Left lung (tissue), 14 donors: ENCODE measurements at places on chromosomes 7 and 10.

- no peak for DNase-seq
Measured at GRCh38 chr10:22133749-22134624, 83.8 kb downstream of the EBLN1 start.

- no peak for DNase-seq
Measured at GRCh38 chr7:11474902-11475585, 357.0 kb downstream of the THSD7A start.

DNA sequence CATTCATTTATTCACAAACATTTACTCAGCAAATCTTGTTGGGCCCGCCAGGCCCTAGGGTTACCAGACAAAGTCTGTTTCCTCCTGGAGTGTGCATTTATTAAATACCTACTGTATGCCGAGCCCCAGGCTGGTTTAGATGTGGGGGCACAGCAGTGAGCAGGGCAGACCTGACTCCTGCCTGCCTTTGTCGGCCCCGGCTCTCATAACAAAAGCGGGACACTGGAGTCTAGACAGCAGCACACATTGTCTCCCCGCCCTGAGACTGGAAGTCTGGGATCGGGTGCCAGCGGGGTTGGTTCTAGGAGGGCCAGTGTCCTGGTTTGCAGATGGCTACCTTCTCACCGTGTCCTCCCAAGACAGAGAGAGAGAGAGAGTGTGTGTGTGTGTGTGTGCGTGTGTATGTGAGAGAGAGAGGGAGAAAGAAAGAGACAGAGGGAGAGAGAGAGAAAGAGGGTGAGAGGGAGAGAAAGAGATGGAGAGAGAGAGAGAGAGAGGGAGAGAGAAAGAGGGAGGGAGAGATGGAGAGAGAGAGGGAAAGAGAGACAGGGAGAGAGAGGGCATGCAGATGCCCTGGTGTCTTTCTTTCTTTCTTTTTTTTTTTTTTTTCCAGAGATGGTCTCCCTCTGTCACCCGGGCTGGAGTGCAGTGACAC lies 25.9 kb downstream of the ELFN1 start:
- DNase-seq, result no peak

DNA sequence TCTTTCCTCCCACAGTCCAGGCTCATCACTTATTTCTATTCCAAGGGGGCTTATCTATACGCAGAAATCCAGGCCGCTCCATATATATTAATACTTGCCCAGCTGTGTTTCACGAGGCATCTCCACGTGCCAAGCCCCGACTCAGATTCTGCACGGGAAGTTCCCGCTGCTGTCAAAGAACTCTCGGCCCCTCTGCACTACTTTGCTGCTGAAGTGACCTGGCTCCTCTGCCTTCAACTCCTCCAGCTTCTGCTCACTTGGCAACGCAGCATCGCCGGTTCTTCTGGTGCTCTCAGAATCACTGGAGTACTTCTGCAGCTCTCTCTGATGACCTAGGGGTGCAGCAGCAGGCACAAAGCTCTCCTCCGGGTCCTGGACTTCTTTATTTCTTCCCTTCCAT lies 9.7 kb upstream of the CHST12 start:
- DNase-seq, result no peak

- DNase-seq, result peak; percentile 50
Measured at GRCh38 chr10:132109341-132110110, 43.8 kb downstream of the JAKMIP3 start.

DNA sequence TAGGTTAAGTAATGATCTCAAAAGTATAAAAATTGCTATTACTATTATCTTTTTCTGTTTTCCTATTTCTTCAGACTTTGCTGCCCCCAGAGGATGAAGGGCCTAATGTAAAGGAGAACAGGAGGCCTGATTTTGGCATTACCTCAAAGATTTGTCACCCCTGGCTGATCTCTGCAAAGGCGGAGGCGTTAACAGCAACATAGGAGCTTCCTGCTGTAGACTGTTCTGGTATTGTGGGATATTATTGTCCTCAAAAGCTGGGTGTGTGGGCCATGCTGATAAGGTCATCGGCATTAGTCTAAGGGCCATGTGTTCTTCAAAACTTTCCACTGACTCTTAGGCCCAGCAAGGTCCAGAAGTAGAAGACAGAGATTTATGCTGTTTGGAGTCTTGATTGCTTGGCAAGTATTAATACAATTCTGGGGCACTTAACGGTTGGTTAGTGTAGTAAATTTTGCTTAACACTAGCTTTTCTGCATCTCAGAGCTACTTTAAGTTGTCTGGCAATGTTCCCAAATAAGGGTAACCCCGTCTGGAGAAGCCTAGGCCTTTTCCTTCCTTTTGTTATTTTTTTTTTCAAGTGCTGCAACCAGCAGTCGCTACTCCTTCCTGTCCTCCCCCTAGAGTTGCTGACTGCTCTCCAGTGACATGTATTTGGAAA lies 14.0 kb upstream of the ENTPD1 start:
- DNase-seq, result peak; percentile 45

- DNase-seq, result no peak
Measured at GRCh38 chr10:24136070-24136469, 72.9 kb upstream of the KIAA1217 start.

GRCh38 chr7:128008141-128008540 lies 23.1 kb downstream of the LRRC4 start:
- DNase-seq, result no peak

- DNase-seq, result peak; percentile 5
Measured at GRCh38 chr10:112404617-112405016, 30.7 kb downstream of the ACSL5 start.

DNA sequence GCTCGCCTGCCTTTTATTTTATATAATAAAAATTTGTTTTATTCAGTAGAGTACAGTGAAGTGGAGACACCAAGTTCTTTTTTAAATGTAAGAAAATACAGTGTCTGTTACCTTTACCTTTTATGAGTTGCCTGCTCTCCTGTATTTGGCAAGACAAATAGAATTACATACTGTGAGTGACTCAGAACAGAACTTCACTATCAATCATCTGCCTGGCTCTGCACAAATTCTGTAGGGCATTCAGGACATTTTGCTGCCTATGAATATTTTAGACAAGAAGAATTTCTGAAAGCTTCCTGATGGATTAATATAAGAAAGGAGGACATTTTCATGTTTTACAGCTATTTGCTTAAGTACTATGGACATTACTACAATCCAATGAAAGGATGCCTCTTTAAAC lies 135.4 kb upstream of the PHF14 start:
- no peak for DNase-seq

- no peak for DNase-seq
Measured at GRCh38 chr7:137801003-137801402, 45.8 kb downstream of the DGKI start.

DNA sequence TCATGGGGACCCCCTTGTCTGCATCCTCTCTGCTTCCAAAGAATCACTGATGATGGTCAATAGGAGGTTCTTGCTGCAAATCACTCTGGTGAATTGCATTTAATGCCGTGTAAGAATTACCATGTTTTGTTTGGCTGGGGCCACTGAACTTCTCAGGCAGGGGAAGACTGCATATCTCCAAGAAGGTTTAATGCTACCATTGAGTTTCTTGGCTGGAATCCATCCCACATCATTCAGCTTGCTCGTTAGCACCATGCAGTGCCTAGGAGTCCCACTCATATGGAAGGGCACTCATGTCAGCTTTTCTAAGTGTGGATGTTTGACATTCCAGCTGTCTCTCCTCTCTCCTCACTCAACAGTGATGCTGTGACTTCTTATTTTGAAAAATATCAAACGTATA lies 50.2 kb upstream of the BAMBI start:
- DNase-seq, result no peak

- no peak for DNase-seq
Measured at GRCh38 chr7:106613848-106614560, 47.0 kb downstream of the CCDC71L start.

DNA sequence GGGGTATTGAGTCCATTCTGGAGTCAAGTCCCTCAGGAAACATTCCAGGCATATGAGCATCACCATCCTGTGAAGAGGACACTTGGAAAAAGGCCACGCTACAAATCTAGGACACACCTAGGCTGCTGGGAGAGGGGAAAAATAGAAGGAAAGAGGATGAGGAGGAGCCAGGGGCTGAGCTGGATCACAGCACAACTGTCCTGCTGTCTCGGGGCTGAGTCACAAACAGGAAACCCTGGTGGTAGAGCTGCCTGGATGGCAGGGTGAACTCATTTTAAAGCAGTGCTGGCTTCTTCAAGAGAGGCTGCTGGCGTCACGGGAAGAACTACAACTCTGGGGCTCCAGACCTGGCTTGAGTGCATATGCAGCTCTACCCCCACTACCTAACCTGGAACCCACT lies 151.5 kb downstream of the RNF216 start:
- DNase-seq, result no peak

DNA sequence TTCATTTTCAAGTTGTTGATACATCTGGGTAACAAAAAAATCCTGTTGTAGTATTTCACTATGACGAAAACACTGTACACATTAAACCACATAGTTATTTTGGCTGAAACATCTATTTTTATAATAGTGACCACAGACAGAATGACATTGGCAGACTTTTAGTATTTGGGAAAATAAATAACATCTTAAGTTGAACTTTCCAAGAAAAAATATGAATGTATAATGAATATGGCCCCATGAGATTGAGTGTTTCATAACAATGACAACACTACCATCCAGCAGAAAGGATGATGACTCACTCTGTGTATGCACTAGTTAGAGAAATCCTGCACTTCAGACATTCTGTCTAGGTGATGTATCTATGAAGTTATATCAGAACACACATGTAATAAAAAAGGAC lies 118.1 kb downstream of the SEMA3D start:
- no peak for DNase-seq

- no peak for DNase-seq
Measured at GRCh38 chr10:68137171-68137570, 27.9 kb downstream of the MYPN start.

DNA sequence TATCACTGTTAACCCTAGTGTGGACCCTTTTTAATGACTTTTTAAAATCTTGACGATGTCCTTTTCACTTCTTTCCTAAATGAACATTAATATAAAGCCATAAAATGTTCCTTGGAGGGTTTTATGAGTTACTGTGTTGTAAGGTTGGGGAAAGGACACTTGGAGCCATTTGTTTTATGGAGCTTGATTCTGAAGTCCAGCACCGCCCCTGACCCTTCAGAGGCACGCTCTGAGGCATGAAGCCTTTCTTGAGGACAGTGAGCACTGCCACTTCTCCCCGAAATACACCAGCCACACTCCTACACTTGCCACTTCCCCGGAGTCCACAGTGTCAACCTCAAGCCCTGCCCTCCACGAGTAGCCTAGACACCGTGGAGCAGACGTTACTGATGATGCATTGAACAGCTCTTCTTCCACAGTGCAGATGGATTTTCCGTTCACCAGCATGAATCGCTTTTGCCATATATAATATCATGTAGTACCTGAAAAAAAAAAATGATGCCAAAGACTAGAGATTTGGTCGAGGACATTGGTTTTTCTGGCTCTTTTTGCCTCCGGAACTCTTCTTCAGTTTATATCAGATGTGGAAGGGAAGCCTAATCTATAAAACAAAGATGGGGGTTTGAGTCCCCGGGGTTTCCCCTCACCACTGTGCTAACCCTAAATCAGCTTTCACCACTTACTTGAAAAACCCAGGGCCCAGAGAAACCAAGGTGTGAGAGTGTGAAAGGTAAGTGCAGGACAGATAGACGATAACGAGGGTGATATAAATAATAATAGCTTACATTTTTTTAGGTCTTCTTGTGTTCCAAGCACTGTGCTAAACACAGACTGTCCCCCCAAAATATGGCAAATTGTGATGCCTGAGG lies 652.6 kb upstream of the GALNT17 start:
- DNase-seq, result no peak

- DNase-seq, result no peak
Measured at GRCh38 chr10:132417257-132417910, 20.4 kb downstream of the PWWP2B start.

- DNase-seq, result peak; percentile 9
Measured at GRCh38 chr10:131202990-131203389, 108.5 kb downstream of the TCERG1L start.

DNA sequence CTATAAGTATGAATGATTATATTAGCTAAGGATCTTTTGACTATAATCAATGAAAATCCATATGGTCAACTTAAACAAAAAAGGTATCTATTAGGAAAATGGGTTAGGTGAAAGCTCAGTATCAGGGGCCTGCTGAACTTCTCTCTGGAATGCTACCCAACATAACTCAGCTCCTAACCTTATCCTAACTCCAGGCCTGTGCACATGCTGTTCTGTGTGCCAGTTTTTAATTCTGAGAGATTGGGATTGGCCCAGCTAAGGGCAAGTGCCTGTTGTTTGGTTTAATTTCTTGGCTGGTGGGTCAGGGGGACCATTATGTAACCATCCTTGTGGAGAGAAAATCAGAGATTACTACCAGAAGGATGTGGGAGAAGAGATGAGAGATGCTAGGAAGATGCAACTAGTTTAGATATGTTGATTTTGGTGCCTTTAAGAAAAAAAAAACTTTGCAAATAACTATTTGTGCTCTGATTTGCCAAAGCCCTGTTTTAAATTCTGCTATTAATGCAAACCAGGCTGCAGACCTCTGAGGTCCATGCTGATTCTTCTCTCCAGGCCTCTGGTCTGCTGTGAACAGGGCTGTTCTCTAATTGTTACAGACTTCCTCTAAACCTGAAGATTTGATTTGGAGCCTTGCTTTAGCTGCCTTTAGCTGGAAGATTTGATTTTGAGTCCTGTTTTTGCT lies 23.9 kb upstream of the HDAC9 start:
- no peak for DNase-seq

DNA sequence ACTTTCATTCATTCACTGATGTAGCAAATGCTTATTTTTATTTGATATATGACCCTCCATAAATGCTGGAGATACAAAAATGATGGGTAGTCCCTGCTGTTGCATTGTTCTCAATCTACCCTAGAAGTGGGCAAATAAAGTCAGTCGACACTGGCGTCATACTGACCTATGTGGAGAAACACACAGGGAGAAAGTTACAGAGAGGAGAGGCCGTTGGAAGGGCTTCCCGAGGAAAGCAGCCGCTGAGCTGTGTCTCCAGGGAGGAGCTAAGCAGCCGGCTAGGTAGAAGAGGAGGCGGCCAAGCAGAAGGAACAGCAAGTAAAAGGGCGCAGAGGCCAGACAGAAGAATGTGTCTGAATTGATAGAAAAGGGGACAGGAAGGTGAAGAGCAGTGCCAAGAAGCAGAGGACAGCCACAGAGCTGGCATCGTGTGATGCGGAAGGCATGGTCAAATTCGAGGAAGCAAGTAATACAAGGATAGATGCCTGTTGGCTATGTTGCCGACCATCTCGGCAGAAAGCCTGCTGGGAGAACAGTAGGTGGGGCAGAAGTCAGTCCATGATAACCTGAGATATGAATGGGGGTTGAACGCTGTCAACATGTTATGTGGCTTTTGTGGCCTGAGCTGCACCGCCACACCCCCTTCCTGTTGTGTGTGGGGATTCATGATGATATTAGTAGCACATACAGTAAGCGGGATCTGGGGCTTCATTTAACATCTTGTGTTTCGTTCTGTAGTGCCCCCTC lies 25.9 kb downstream of the ST8SIA6 start:
- DNase-seq, result no peak
